Activated naive CD4-positive, alpha-beta T cell treated with anti-CD3 and anti-CD28 coated beads, Interleukin-2, amount 50 U/mL, for 16 hours (primary cell): ENCODE measurements at places on chromosomes 2 and 18.
A peak's percentile ranks its signal among the peaks of the same experiment; 100 is the strongest.

GRCh38 chr18:40326985-40327384, 1628.0 kb upstream of the PIK3C3 start:
- no peak for DNase-seq

GRCh38 chr2:127084611-127085316, 22.2 kb downstream of the BIN1 start:
- peak; percentile 30 for DNase-seq

DNA sequence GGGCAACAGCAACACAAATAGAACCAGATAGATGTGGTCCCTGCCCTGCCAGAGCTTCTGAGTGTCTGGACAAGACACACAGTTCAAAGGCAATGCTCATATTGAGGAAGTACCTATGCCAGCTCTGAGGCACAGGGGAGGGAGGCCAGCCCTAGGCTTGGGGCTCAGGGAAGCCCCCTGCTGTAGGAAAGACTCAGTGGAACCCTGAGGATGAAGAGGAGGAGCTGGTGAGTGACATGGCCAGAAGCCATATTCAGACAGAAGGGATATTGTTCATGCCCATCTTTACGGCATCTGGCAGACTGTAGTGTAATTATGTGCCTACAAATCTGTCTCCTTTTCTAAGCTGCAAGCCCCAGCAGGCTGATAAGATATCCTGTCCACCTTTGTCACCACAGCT, 8.8 kb downstream of the SIGLEC15 start:
- no peak for DNase-seq

- DNase-seq = no peak
These were observed 71.3 kb downstream of the SMC6 start for GRCh38 chr2:17682098-17682857.

GRCh38 chr18:70359071-70359470, 70.2 kb downstream of the SOCS6 start:
- no peak for DNase-seq

- no peak for DNase-seq
These were observed 677.5 kb upstream of the FSHR start for GRCh38 chr2:49831698-49832367.

GRCh38 chr2:5077479-5078089, 614.6 kb upstream of the SOX11 start:
- no peak for DNase-seq

DNA sequence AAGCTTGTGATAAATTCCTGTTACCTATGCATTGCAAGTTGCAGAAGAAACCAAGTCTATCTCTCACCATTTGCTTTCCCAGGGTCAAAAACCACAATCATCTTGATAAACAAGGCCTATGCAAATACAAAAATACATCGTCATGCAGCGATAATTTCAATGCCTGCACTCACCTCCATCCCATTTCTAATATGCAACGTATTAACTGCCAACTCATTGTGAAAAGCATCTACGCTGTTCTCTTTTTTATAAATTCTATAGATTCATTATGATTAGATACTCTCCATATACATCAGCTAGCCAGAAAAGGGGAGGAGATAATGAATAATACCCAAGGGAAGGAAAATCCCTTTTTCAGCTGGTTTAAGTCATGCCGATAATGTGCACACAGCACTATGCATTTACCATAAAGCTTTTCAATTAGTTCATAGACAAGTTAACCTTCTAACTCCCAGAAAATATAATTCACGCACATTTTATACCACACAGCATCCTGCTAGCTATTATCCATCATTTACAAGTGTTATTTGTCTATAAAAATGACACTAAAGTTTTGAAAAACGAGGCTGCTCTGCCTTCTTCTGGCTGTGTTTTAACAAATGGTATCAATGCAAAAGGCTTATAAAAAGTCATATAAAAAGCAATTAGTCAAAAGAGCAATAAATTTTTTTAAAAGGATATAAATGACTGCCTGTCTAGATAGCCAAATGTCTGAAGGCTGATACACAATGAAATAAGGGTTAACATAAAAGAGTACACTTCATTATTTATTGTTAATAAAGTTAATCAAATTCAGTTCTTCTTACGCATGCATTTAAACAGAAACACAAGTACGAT, 77.6 kb downstream of the AFF3 start:
- DNase-seq = no peak

GRCh38 chr2:175842996-175843395, 159.1 kb downstream of the LNPK start:
- no peak for DNase-seq

GRCh38 chr2:85767803-85768665, 14.2 kb downstream of the ATOH8 start:
- no peak for DNase-seq

DNA sequence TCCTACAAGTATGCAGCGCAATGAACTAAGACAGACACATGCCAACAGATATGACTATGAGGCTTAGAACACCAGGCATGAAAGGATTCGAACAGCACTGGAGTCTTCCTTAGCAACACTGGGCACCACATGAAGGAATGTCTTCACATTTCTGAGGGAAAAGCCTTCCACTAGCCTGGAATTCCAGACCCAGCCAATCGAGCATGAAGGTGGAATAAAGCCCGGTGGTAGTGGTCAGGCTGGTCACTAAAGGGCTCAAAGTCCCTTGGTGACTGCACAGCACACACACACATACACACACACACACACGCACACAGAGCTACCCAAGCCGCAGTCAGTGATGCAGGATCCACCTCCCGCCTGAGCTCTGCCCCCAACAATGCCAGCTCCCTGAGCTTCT, 19.7 kb upstream of the SFXN5 start:
- DNase-seq = no peak

DNA sequence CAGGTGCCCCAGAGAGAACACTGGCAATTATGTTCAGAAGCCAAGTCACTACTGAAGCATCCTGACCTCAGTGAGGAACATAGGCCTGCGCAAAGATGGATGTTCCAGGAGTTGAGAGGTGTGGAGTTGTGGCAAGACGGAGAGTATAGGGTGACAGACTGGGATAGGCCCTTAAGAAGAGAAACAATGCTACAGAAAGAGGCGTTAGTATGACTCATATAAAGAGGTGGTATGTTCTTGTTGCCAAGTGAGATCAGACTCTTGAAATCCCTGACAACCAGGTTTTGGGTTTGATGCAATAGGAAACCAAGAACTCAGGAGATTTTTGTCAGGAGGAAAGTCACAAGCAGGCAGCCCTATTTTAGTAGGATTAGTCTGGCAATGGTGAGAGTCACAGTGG, 185.6 kb downstream of the RIT2 start:
- no peak for DNase-seq

DNA sequence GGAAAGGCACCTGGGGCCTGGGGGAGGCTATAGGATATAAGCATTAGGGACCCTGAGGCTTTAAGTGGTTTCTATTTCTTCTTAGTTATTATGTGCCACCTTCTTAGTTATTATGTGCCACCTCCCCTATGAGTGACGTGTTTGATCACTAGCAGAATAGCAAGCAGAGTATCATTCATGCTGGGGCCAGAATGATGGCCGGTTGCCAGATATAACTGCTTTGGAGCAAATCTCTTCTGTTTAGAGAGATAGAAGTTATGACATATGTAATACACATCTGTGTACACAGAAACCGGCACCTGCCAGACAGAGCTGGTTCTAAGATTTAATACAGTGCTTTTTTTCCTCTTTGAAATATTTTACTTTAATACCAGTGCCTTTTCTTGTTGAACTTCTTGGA, 29.4 kb downstream of the LIPG start:
- no peak for DNase-seq

DNA sequence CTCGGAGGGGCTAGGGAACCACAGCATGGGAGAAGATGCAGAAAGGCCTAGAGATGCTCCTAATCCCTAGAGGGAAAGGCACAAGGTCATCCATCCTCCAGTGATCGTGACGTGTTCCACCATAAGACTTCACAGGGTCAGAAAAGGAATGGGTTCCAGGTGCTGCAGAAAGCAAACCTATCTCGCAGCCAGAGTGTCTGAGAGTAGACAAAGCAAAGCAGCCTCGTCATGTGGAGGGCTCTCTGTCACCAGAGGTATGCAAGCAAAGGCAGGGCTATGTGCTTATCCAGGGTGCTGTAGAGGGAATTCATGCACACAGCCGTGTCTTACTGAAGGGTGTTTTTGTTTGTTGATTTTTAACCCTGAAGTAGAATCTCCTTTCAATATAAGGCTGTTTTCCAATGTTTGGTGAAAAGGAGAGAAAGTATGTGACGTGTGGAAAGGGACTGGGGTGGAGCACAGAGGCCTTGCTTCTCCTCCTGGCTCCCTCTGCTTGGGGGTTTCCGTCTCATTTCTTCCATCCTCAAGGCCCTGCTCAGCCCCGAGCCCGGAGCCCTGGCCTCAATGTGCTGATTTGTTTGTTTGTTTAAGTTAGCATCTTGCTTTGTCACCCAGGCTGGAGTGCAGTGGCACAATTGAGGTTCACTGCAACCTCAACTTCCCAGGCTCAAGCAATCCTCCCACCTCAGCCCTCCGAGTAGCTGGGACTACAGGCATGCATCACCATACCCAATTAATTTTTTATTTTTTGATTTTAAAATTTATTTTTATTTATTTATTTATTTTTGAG, 3.0 kb downstream of the GPR55 start:
- DNase-seq = no peak

DNA sequence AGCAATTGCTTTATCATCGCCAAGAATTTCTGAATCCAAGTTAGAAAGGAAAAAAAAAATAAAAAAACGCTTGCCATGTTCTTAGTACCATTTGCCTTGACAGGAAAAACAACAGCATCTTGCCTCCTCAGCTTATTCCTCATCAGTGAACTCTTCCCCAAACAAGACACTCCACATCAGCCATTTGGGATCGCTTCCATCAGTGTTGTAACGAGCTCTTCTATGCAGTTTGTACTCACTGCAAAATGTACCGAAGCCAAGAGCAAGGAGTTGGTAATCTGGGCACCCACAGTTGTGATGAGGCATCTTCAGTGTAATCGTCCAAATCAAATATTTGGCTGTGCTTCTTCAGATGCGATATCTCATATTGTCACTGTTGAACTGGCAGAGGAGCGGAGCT, 503.7 kb downstream of the TMEM182 start:
- DNase-seq = no peak

DNA sequence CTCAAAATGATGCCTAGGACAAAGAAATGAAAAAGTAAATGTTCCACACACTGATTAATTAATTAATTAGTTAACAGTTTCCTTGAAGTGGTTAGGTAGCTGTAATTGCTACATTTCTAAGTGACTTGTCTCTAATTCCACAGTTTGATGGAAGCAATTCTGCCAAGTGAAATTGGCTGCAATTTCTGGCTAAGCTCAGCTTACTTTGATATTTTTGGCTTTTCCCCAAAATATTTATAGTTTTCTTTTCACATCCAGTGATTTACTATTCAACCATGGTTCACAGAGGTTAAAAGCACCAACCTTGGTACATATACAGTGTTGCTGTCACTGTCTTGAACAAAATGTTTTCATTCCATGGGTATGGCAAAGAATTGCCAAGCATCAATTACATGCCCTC, 459.5 kb upstream of the CDH20 start:
- DNase-seq = no peak

DNA sequence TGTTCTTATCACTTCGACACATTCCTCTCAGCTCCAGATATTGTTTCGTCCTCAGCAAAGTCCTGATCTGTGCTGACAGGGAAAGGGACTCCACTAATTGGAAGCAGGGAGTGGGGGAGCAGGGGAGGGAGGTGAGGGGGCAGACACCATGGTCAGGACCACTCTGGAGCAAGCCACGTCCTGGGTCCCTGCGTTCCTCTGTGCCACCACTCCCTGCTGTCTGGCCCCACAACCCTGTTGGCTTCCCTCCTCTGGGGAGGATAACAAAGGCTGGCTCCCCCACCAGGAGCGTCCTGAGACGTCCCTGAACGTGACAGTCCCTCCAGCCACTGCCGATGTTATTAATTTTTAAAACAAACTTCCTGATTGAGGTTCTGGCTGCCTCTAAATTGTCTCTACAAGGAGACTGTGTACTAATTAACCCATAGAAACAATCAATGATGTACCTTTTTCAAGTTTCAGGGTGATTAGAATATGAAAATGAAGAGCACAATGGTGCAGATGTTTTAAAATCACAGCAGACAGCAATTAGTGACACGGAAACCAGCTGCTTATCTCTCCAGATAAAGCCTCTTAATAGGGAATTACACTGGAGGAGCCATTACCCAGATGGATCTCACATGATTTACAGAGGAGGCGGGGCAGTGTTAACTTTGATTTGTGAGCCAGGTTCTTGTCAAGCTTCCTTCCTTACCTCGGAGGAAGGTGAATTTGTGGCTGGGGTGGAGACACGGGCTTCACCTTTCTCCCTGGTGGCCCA, 257.5 kb downstream of the SETBP1 start:
- DNase-seq = no peak

DNA sequence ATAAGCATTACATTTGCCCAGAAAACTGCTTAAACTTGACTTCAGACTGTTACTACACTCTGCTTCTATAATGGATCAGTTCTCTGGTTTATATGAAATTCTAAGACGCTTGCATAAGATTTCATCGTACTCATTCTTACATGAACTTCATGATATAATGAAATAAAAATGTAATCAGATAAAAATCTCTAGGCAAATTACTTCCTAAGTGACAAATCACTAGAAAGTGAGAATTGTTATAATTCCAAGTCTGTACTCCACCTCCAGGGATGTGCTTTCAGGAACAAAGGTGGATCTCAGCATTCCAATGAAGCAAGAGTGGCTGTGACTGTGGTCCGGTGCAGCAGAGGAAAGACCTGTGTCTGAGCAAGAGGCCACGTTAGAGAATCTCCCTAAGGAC, 226.2 kb downstream of the PIEZO2 start:
- no peak for DNase-seq

GRCh38 chr2:5537180-5537688, 154.9 kb upstream of the SOX11 start:
- no peak for DNase-seq

- DNase-seq = no peak
These were observed 561.9 kb downstream of the GALR1 start for GRCh38 chr18:77811503-77811902.

DNA sequence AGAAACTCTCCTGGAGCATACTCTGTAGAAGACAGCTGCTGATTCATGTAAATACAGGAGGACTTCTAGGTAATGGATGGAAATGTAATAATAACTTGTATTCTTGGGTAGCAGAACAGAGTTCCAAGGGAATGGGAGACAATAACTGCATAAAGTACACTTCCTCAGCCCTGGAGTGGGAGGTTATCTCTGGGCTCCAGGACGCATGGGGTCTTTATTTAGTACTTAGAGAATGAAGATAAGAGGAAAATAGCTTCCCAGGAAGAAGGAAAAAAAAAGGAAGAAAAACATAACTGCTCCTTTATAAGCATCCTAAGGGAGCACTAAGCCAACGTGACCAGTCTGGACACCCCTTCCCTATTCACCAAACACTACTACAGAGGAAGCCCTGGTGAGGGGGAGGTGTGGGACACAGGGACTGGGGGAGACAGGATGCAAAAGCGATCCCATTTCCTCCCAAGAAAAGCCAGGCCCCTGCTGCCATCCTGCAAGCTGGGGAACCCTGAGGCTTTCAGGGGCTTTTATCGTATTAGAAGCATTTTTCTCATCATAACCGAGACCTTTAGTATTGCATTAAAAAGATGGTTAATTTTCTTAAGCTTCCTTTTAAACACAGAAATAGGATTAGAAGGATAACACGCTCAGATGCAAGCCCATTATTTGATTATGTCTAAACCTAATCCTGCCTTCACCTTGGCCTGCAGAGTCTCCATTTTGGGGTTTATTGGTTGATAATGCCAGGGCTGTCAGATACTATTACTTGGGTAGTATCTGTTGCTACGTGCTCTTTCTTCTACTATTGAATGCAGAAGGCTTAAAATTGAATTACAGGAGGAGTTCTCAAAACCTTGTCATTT, 78.5 kb downstream of the KLF7 start:
- DNase-seq = no peak
